ENCODE measurements at places on chromosomes 13 and 19.
A peak's percentile ranks its signal among the peaks of the same experiment; 100 is the strongest.

DNA sequence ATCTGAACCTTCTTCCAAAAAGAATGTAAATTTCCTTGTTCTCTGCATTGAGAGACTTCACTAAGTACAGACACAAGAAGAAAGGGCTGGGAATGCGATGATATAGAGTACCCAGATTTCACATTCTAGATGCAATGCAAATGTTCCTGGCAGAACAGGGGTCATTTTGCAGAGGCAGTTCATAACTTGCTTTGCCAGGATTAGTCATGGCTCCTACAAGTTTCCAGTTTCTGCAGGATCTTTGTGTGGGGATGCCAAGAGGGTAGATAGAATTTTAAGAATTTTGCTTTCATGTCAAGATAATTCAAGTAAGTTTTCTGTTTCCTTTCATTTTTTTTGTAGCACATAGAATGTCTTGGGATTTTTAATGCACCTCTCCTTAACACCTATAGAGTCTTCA lies 181.2 kb downstream of the FGF9 start:
- H3K4me3 ChIP-seq, result no peak overlapping the region
- no peaks in the 10 kb centered on the region for H3K36me3 ChIP-seq
- DNase-seq, result no peak
- no peaks in the 10 kb centered on the region for H3K27me3 ChIP-seq
- H3K4me1 ChIP-seq, result no peaks in the 10 kb centered on the region

- H3K27me3 ChIP-seq, result no peaks in the 10 kb centered on the region
- H3K36me3 ChIP-seq, result no peaks in the 10 kb centered on the region
- no peak overlapping the region for H3K27ac ChIP-seq
- no peaks in the 10 kb centered on the region for H3K4me1 ChIP-seq
- DNase-seq, result peak; percentile 15
- no peak overlapping the region for H3K4me3 ChIP-seq
These were observed 64.2 kb upstream of the ZNF85 start for GRCh38 chr19:20858861-20859260.

- no peak overlapping the region for H3K27ac ChIP-seq
- no peak overlapping the region for H3K4me3 ChIP-seq
- DNase-seq, result no peak
- H3K27me3 ChIP-seq, result no peaks in the 10 kb centered on the region
- H3K4me1 ChIP-seq, result no peaks in the 10 kb centered on the region
- no peaks in the 10 kb centered on the region for H3K36me3 ChIP-seq
These were observed 527 bp downstream of the KLK6 start for GRCh38 chr19:50968716-50969412.

DNA sequence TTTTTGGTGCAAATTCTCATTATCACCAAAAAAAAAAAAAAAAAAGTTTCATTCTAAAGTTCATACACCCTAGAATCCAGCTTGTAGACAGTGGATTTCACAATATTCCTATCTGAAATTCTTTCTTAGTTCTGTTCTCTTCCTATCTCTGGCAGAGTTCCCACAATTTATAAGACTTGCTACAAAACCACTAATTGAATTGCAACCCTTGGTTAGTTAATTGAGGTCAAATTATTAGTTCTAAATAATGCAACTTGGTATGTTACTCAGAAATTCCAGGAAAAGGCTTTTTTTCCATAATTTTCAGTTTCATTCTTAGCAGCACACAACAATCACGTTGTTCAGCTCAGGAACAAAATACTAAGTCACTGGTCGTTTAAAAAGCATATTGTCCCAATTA lies 58.5 kb downstream of the SPATA13 start:
- peaks cover 26% of the 10 kb centered on the region for H3K4me1 ChIP-seq
- no peak for DNase-seq

- H3K4me1 ChIP-seq, result peaks cover 5% of the 10 kb centered on the region
- no peaks in the 10 kb centered on the region for H3K36me3 ChIP-seq
- no peak overlapping the region for H3K4me3 ChIP-seq
- no peak for DNase-seq
- no peaks in the 10 kb centered on the region for H3K27me3 ChIP-seq
These were observed 1.9 kb downstream of the FKBP8 start for GRCh38 chr19:18541258-18541991.

DNA sequence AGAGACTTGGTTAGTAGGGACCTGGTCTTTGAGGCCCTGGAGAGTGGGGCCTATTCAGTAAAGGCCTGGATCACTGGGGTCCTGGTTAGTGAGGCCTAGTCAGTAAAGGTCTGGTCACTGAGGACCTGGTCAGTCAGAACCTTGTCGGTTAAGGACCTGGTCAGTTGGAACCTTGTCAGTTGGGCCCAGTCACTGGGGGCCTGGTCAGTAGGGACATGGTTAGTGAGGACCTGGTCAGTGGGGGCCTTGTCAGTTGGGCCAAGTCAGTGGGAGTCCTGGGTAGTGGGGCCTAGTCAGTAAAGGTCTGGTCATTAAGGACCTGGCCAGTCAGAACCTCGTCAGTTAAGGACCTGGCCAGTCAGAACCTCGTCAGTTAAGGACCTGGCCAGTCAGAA lies 43.2 kb upstream of the TPM4 start:
- DNase-seq, result no peak
- H3K36me3 ChIP-seq, result no peaks in the 10 kb centered on the region
- H3K27me3 ChIP-seq, result no peaks in the 10 kb centered on the region
- H3K4me3 ChIP-seq, result no peak overlapping the region

GRCh38 chr19:52648336-52649016 lies 10.3 kb upstream of the ZNF83 start:
- DNase-seq, result no peak
- no peaks in the 10 kb centered on the region for H3K4me1 ChIP-seq
- no peaks in the 10 kb centered on the region for H3K27me3 ChIP-seq
- H3K4me3 ChIP-seq, result no peak overlapping the region

DNA sequence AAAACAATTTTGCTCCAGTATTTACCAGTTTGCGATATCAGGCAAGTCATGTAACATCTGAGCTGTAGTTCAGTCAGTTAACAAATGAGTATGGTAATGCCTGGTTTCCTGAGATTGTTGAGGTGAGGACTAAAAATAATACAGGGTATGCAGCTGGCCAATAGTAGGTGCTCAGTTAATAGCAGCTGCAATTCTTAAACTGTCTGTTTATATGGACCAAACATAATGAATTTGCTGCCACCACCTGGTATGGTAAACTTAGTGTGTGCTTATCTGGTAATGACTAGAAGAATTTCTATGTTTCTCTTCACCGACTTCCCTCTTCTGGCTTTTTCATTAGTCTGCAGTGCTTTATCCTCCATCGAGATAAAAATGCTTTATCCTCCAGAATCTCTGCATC lies 9.1 kb downstream of the ZMYM2 start:
- no peak overlapping the region for H3K4me3 ChIP-seq
- peaks cover 26% of the 10 kb centered on the region for H3K36me3 ChIP-seq
- H3K4me1 ChIP-seq, result peaks cover 4% of the 10 kb centered on the region
- no peaks in the 10 kb centered on the region for H3K27me3 ChIP-seq
- no peak overlapping the region for H3K27ac ChIP-seq

DNA sequence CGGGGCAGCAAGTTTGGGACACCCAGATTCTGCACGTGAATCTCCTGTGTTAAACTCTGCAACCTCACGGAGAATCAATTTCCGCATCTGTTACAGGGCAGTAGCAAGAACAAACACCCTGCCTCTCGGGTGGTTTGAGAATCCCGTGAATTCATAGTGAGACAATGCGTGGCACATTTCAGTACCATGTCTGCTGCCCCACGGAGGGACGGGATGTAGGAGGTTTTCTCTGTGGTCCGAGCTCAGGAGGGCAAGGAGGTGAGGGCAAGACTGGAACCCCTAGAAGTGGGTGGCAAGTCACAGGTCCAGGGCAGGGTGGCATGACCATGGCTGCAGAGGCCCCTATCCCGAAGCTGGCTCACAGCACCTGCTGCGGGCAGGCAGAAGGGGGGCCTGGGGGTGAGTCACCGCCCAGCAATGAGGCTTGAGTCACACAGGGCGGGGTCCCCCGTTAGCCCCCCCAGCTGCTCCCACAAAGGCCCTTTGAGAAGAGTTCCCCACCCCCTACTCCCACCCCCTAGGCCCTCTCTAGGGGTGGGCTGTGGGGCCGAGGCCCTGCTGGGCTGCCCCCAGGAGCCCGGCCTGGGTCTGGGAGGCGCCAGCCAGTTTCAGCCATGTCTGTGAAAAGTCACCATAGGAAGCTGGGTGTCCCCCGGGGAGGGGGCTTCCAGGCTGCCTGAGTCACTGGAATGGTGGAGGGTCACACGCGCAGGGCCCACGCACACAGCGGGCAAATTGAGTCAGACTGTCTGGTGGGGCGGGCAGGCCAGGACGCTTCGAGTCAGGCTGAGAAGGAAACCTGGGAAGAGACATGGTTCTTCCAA lies 25.8 kb upstream of the NANOS3 start:
- no peak for DNase-seq
- peaks cover 8% of the 10 kb centered on the region for H3K4me1 ChIP-seq
- H3K4me3 ChIP-seq, result no peak overlapping the region
- no peaks in the 10 kb centered on the region for H3K36me3 ChIP-seq
- H3K27ac ChIP-seq, result no peak overlapping the region
- peaks cover 7% of the 10 kb centered on the region for H3K27me3 ChIP-seq

DNA sequence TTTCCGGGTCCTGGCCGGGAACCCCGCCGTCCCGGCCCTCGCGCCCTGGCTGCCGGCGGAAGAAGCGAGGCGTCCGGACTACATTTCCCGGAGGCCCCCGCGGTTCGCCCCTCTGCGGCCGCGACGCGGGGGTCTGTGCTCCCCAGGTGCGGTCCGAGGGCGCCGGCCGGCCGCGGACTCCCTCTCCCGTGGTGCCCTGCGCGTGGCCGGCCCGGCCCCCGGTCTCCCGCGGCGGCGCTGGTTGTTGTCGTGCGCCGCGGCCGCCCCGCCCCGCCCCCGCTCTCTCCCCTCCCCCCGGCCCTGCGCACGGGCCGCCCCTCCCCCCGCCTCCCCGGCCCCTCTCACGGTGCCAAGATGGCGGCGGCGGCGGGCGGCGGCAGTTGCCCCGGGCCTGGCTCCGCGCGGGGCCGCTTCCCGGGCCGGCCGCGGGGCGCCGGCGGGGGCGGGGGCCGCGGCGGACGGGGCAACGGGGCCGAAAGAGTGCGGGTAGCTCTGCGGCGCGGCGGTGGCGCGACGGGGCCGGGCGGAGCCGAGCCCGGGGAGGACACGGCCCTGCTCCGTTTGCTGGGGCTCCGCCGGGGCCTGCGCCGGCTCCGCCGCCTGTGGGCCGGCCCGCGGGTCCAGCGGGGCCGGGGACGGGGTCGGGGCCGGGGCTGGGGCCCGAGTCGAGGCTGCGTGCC lies at the start of gene KMT2B:
Gene KMT2B (plus strand): TSS at position 339 of the 680 bp plus-strand sequence. CDS start 16 bp downstream, at position 355.
- no peaks in the 10 kb centered on the region for H3K36me3 ChIP-seq
- H3K27me3 ChIP-seq, result peaks cover 8% of the 10 kb centered on the region
- peak within 1 kb of the TSS; percentile 73 for H3K4me3 ChIP-seq
- peak; percentile 99 for DNase-seq
- peaks cover 22% of the 10 kb centered on the region for H3K4me1 ChIP-seq

GRCh38 chr13:105679838-105680237 lies 855.6 kb downstream of the EFNB2 start:
- H3K36me3 ChIP-seq, result no peaks in the 10 kb centered on the region
- H3K27ac ChIP-seq, result no peak overlapping the region
- no peaks in the 10 kb centered on the region for H3K27me3 ChIP-seq
- DNase-seq, result no peak
- H3K4me1 ChIP-seq, result no peaks in the 10 kb centered on the region

DNA sequence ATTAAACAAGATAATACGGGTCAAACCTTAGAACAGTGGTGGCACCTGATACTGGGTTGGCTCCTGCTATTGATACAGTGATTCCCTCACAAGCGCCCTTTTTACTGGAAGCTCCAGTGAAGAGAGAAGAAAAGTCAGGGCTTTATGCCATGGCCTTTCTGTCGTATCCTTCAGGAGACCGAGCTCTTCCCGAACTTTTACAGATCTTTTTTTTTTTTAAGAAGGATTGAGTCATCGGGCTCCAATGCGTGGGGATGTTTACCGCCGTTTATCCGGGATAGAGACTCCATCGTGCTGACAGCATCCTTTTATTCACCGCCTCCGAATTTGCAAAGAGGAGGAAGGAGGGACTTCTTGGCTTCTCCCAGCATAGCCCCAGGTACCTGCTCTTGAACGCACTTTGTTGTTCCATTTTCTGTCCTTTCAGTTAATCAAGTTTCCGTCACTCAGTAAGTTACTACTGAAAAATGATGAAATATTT lies 574 bp downstream of the ZNF227 start:
- peaks cover 8% of the 10 kb centered on the region for H3K4me1 ChIP-seq
- peak overlapping the region; percentile 43 for H3K27ac ChIP-seq
- DNase-seq, result peak; percentile 28
- peak overlapping the region; percentile 89 for H3K4me3 ChIP-seq
- H3K36me3 ChIP-seq, result no peaks in the 10 kb centered on the region

GRCh38 chr13:53612200-53612599 lies 583.6 kb downstream of the OLFM4 start:
- H3K4me1 ChIP-seq, result peaks cover 20% of the 10 kb centered on the region
- no peak overlapping the region for H3K4me3 ChIP-seq
- no peaks in the 10 kb centered on the region for H3K36me3 ChIP-seq
- no peak overlapping the region for H3K27ac ChIP-seq
- no peaks in the 10 kb centered on the region for H3K27me3 ChIP-seq

GRCh38 chr13:97695684-97696083 lies 257.8 kb upstream of the IPO5 start:
- no peak for DNase-seq
- no peaks in the 10 kb centered on the region for H3K36me3 ChIP-seq
- no peak overlapping the region for H3K27ac ChIP-seq
- H3K4me3 ChIP-seq, result no peak overlapping the region

DNA sequence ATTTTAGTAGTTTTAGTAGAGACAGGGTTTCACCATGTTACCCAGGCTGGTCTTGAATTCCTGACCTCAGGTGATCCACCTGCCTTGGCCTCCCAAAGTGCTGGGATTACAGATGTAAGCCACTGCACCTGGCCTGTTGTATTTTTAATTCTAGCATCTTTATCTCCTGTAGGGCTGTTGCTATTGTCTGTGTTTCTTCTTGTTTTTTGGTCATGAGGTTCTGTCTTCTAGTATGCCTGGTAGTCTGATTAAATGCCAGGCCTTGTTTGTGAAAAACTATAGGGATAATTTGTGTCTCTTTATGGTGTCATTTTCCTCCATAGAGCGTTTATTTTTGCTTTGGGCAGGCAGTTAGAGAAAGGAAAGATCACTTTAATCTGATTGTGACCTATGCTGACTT lies 3.1 kb downstream of the ARHGEF18 start:
- DNase-seq, result no peak
- no peak overlapping the region for H3K4me3 ChIP-seq
- H3K36me3 ChIP-seq, result no peaks in the 10 kb centered on the region
- H3K27me3 ChIP-seq, result no peaks in the 10 kb centered on the region
